ENCODE measurements at places on chromosomes 7 and 10.
A peak's percentile ranks its signal among the peaks of the same experiment; 100 is the strongest.

- no peak for DNase-seq
Observed at GRCh38 chr7:50648076-50648475, 82.9 kb upstream of the DDC start.

- DNase-seq = no peak
Observed at GRCh38 chr7:66039094-66039670, 36.4 kb upstream of the ASL start.

DNA sequence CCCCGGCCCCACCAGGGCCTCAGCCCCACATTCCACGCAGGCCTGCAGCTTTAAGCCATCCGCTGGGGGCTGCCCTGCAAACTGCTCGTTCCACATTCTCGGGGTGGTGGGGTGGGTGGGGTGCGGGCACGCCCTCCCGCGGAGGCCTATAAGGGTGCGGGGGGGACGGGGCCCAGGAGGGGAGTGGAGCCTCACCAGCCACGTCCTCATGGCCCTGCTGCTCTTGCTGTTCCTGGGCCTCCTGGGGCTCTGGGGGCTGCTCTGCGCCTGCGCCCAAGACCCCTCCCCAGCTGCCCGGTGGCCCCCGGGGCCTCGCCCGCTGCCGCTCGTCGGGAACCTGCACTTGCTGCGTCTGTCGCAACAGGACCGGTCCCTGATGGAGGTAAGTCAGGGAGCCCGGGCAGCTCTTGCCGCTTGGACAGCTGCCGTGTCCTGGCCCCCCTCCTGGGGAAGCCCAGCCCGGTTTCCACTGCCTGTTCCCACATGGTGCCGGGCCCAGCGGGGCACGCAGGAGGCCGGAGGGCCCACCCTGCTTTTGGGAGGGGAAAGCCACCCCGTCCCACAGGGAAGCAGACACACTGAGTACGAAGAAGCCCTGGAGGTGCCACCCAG lies at the start of gene CYP2W1:
Gene CYP2W1 (plus strand): TSS at position 178 of the 612 bp plus-strand sequence. CDS start 31 bp downstream, at position 209.
- DNase-seq = no peak

DNA sequence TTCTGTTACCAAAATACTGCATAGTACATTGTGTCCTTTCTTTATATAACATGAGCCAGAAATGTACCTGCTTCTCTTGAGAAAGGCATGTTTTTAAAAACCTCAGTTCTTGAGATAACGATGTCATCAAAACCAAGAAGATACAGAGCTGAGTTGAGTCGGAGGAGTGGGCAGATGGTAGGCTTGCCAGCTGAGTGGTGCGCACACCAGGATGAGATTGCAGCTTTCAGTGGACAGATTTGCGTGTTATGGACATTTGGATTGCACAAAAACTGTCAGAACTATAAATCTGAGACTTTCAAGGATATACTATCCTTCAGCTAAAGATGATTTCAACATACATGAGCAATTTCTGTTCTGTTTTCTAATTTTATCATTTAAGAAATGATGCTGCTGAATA lies 25.0 kb downstream of the PRKAR2B start:
- peak; percentile 73 for DNase-seq

GRCh38 chr10:112956631-112957350 lies 6.7 kb downstream of the TCF7L2 start:
- DNase-seq = no peak

- DNase-seq = no peak
Observed at GRCh38 chr7:74325210-74325565, 36.0 kb downstream of the CLIP2 start.
